ENCODE measurements at places on chromosomes 4 and X.

DNA sequence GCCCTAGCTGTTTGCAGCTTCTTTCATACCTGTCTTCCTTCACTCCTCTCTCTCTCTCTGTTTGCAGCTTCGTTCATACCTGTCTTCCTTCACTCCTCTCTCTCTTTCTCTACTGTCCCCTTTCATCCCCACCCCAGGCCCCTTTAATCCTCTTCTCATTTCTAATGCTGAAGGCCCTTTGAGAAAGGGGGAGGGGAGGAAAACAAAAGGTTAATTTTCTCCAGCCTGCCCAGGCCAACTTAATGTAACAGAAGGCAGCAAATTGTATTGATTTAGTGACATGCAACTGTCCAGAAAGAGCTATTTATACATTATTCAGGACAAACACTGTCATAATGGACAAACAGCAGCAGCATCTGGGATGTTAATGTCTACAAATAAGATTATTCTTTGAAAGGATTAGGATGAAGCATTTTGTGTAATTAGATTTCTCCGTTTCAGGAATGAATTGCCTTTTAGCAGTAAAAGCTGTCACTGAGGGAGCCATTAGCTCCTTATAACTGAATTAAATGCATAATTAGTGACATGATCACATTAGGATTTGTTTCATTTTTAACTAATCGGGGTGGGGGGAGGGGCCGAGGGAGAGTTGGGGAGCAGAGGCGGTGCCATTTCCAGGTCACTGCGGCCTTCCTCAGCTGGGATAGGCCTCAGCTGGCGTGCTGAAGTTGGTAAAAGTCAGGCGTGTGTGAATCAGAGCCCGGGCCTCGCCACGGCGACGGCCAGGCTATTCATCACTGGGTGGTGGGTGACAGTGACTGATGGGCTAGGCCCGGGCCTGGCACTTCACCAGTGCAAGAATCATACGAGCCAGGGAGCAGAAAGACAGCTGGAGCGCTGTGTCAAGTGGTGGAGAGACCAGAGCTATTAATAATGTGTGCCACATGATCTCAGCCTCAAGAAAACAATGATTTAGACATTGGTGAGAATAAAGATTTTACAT is 174.5 kb downstream of the NKX6-1 start:
- DNase-seq = no peak

DNA sequence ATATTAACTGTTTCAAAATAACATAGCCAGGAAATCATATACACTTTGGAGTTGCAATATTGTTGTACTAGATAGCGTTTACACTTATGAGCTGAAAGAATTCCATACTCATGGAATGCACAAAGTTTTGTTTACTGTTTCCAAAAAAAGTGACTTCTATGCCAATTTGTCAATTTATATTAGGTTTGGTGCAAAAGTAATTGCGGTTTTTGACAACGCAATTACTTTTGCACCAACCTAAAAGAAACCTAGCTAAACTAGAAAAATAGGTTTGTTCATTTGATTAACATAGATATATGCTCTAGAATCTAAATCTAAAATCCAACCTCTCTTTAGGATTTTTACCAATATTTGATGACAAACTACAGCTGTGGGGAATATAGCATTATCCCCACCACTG is 15.2 kb downstream of the RXFP1 start:
- DNase-seq = no peak

- no peak for DNase-seq
These were observed 89.8 kb downstream of the EIF4E start for GRCh38 chr4:98838977-98839618.

DNA sequence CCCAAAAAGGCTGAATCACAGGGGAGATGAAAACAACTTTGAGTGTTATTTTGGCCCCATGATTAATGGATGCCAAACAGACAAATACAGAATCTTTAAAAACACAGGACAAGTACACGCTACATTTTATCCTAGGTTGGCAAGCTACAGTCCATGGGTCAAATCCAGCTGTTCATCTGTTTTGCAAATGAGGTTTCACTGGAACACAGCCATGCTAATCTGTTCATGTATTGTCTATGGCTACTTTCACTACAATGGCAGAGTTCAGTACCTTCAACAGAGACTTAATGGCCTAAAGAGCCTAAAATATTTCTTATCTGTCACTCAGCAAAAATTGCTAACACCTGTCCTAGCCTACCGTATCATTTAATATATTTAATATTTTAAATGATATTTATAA is 1548.5 kb upstream of the IGFBP7 start:
- DNase-seq = no peak

DNA sequence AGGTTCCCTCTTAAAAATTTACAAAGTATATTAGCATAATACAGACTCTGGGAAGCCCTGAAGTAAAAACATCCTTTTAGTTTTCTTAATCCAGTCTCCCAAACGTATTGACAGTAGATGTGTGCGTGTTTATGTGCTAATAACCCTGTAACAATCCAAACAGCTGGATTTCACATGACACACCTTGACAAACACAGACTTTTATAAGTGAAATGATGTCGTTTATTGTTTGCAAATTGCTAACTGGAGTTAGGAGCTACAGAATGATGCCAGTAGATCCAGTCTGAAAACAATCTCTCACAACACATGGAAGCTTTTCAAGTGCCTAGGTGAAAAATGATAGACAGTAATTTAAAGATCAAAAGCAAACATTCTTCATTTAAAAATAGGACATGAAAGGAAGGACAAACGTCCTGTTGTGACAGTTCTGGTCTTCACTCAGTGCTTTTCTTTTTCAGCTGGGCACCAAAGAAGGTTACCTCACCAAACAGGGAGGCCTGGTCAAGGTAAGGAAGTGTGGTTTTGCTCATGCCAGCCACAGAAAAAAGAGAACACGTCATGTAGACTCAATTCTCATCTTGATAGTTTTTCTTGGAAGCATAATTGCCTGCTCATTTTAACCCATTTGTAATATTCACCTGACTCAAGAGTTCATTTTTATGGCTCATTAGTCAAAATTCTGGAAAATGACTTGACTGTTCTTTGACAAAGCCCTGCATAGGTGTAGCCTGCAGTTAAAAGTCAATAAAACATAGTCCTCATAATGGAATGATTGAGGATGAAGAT is 32.9 kb downstream of the LAMTOR3 start:
- no peak for DNase-seq

GRCh38 chr4:41009411-41009810 is 204.9 kb downstream of the APBB2 start:
- DNase-seq = no peak

- DNase-seq = no peak
These were observed 13.0 kb downstream of the SEPTIN11 start for GRCh38 chr4:76962406-76963130.

- no peak for DNase-seq
These were observed 28.5 kb upstream of the KLHL4 start for GRCh38 chrX:87489071-87489470.

- no peak for DNase-seq
These were observed 1450.6 kb upstream of the IGFBP7 start for GRCh38 chr4:58560736-58561135.

DNA sequence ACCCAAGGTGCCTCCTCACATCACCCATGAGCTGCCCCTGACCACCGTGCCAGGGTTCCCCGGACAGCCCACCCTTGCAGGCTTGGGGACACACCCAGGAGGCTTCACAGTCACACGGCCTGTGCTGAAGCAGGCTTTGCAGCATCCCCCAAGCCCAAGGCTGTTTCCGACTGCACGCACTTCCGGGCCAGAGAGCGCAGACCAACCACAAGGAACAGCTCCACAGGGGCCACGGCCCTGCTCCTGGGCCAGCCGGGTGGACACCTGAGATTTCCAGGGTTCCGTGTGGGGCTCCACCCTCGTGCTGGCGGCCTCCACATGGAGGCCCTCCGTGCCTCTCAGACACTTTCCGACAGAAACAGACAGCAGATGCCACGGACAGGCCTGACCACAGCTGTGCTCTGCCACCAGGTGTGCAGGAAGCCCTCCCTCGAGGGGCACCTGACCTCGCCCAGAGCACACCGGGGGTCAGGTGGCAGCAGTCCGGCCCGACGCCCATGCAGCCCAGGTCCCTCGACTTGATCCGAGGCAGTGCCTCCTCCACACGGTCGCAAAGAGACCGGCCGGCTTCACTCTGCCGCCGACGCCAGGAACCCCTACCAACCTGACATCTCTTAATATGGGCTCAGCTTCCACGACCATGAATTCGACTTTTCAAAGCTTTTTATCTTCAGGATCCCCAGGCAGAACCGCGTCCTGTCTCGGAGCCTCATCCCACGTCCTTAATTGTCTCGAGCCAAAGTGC is 8.0 kb downstream of the CTBP1 start:
- no peak for DNase-seq

DNA sequence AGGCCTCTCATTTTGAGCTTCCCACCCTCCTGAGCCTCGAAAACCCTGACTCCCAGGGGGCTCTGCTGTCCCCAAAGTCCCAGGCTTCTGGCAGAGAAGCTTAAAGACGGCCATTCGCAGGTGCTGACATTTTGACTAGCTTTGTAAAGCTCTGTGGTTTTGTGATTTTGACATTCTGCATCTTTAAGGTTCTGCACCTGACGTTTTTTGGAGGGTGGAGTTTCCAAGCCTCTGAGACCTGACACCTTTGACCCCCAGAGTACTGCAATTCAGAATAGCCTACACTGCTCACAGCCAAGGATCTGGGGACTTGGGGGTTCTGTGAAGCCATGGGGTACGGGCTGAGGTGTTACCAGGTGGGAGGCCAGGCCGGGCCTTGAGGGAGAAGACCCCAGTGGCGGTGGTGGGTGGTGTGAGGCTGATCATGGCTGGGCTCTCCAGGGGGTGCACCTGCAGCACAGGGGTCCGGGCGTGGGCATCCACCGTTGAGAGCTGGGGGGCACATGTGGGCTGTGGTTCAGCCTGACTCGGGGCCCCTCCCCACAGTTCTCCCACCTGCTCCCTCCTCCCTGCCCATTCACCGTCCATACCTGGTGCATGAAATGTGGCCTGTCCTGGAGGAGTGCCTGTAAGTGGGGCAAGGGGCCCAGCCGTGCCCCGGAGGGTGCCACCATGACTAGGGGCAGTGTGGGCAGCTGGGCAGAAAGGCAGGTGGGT is 7.3 kb downstream of the FOXP3 start:
- DNase-seq = no peak

DNA sequence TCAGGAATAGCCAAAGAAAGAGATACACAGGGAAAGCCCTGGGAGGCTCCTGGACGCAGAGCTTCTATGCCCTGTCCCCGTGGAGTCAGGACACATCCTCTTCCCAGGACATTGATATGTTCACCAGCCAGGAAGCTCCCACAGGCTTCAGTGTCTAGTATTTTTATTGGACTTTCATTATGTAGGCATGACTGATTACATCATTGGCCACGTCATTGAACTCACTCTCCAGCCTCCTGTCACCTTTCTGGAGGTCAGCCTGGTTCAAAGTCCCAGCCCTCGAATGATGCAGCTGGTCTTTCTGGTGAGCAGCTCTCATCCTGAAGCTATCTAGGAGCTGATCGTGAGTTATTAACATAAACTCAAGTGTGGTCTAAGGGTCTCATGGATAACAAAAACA is 104.1 kb downstream of the CPEB2 start:
- no peak for DNase-seq

- no peak for DNase-seq
These were observed 1.2 kb downstream of the TMSB4X start for GRCh38 chrX:12975991-12976558.

DNA sequence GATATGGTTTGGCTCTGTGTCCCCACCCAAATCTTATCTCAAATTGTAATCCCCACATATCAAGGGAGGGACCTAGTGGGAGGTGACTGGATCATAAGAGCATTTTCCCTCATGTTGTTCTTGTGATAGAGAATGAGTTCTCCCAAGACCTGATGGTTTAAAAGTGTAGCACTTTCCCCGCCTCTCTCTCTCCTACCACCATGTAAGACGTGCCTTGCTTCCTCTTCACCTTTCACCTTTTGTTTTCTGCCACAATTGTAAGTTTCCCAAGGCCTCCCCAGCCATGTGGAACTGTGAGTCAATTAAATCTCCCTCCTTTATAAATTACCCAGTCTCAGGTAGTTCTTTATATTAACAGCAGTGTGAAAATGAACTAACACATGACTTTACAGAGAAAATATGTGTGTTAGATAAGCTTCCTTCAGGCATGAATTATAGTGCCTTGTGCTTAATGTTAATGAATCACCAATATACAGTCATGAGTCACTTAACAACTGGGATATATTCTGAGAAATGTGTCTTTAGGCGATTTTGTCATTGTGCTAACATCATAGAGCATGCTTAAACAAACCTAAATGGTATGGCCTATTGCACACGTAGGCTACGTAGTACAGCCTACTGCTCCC is 37.9 kb downstream of the PDGFC start:
- no peak for DNase-seq

DNA sequence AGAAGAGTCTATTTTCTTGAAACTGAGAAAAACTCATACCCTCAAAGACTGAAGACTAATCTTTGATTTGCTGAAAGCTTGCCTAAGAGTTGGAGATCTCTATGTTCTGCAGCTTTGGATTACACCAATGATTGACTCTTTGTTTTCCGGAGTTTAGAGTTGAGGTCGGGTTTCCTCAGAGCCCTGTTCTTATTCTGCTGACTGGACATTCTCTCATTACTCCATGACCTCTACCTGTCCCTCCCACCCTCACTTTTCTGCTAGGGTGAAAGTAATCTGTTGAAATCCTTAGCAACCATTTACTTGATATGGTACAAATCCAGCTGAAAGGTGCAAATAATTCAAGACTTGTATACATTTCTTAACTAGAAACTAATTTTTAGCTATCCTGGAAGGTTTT is 421.5 kb upstream of the FRG1 start:
- DNase-seq = no peak

- DNase-seq = no peak
These were observed 84.2 kb upstream of the HS3ST1 start for GRCh38 chr4:11512871-11513270.

- no peak for DNase-seq
These were observed 126.0 kb downstream of the EMCN start for GRCh38 chr4:100391863-100392262.

- no peak for DNase-seq
These were observed 61.1 kb upstream of the BLTP1 start for GRCh38 chr4:122090989-122091388.

- no peak for DNase-seq
These were observed 11.7 kb downstream of the TRIM2 start for GRCh38 chr4:153215921-153216320.

- no peak for DNase-seq
These were observed 28.5 kb upstream of the FRG1 start for GRCh38 chr4:189912170-189912569.

GRCh38 chr4:141144207-141144606 is 10.9 kb upstream of the RNF150 start:
- no peak for DNase-seq

GRCh38 chrX:106649523-106650428 is 38.0 kb downstream of the RADX start:
- no peak for DNase-seq

DNA sequence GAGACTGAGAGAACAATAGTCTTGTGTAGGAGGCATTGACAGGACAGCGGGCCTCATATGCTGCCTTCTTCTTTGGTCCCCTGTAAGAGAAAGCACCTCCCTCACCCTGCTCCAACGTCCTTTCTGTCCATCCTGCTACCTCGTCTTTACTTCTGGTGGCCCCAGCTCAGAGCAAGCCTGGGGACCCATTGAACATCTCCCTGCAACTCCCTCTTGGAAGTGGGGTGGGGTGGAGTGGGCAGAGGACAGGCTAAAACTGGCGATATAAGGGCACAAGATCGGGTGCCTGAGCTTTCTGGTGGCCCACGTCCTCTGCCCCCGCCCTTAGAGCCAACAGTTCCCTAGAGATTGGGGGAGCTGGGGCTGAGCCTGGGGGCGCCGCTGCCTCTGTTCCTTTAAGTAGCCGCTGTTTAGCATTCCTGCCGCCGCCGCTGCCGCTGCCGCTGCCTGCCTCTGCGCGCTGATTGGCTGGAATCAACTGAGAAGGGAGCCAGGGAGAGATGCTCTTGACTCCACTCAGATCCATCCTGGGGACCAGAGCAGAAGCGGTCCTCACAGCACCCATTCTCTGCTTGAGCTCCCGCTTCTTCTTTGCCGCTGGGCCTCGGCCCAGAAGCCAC is at the start of gene DLG3:
Gene DLG3 (plus strand): TSS at position 510 of the 620 bp plus-strand sequence. CDS start 367 bp downstream, outside the sequence.
- DNase-seq = no peak
